ENCODE measurements at places on chromosomes 6 and 20. TPM values are rescaled to one million over a fixed set of nuclear protein-coding genes. Genes with fewer than 3 reads are reported as not detected.

The CLIC5 gene
- not detected for total RNA-seq

The KCNS1 gene
- total RNA-seq, result 1.1 TPM

The OXT gene
- not detected for total RNA-seq

The MAFB gene
- total RNA-seq, result 1.2 TPM

The SRMS gene
- total RNA-seq, result not detected

The ENPP3 gene
- 0.66 TPM for total RNA-seq

The NOTCH4 gene
- total RNA-seq, result 1.7 TPM

The RRAGD gene
- total RNA-seq, result 165 TPM

The OTOR gene
- total RNA-seq, result not detected

The KHDC1 gene
- not detected for total RNA-seq

The SMPDL3A gene
- total RNA-seq, result 59.4 TPM

The RAB32 gene
- 220 TPM for total RNA-seq

All from SK-MEL-5 (cell line).